ENCODE measurements at places on chromosomes 3 and 15.

- DNase-seq: no peak
These were observed 25.3 kb downstream of the LRRC57 start for GRCh38 chr15:42523331-42523730.

DNA sequence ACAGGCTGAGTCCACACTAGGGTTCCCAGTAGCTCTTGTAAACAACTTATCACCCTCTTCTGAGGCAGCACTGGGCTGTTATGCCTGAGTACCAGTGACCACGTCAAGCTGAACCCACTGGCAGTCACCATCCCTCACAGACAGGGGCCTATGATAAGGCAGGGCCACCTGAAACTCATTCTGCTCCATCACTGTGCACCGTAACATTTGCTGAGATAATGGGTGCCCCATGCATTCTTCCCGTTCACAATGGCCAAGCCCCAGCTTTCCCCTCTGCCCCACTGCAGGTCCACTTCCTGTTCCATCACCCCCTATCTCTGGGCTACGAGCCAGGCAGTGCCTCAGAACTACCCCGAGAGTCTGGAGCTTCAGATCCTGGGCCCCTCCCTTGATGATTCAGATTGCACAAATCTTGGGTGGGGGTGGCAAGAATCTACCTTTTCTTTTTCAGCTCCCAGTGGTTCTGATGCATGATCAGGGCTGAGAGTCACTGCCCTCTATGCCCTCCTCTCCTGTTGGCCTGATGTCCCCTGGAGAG, 158.0 kb downstream of the RAB11A start:
- peak; percentile 71 for DNase-seq

DNA sequence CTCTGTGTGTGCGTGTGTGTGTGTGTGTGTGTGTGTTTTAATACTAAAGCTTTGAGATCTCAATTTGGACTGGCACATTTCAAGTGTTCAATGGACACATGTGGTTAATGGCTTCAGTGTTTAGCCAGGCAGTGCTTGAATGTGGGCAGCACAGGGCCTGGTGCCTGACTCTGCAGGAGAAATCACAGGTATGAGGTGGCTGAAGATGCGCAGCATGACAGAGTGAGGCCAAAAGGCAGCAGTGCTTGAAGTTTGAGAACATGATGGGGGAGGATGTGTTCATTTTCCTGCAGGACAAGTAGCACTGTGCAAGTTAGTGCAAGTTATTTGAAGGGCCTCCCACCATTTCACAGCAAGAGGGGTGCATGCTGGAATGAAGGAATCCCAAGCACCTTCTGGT, 620.5 kb upstream of the TBL1XR1 start:
- no peak for DNase-seq

DNA sequence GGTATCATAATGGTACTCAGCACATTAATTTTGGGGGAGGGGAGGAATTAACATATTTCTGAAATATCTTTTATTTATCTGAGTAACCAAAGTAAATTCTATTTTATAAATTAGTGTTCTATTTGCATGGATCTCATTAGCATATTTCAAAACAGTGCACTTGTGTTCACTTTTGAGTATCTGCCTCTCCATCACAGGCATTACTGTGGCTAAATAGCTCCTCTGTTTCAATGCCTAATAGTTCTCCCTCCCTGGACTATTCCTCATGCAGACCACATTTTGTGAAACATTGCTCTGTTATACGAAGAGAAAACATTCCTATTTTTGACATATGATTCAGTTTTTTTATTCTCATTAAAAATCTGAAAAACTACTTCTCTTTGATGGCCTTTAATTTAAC, 1127.8 kb downstream of the TUSC7 start:
- no peak for DNase-seq

DNA sequence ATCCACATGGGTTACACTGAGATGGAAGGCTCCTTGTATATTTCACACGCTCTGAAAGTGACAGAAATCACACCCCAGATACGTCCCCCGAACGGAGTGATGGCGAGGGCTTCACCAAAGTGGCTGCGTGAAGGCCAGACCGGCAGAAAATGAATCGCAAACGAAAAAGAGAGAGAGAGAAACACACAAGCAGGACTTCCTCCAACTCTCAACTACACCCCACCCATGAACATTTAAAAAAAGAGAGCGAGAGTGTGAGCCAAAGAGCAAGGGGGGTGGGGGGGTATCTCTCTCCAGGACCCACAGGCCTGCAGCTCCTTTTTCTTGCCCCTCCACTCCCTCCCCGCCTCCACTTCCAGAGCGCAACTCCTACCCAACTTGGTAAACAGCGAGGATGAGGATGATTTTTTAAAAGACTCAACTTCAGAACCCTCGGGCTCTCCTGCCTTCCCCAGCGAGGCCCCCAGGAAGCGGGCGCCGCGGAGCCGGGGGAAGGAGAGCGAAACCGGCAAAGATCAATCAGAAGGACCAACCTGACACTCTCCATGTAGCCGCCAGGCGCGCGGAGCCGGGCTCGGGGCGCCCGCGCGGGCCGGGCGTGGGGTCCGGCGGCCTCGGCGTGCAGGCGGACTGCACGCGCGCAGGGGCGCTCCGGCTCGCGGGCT, 519.1 kb downstream of the FOXP1 start:
- DNase-seq: peak; percentile 56

DNA sequence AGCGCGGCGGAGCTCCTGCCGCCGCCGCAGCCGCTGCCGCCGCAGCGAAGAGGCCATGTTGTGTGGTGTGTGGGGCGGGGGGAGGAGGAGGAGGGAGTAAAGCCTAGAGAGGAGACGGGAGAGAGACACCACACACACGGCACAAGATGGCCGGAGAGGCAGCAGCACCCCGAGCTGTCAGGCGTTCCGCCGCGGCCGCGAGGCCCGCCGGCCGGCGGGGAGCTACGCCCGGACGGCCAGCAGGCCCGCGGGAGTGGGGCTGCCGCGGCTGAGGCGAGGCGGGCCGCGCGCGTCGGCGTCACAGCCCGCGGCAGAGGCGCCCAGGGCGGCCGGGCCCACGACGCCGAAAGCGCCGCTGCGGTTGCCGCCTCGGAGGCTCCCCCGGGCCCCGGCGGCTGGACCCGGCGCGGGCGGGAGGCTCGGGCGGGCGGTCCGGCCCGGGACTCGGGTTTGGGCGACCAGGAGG, 17.4 kb upstream of the CHD2 start:
- DNase-seq: no peak

GRCh38 chr3:56459104-56459496, 9.2 kb downstream of the ERC2 start:
- DNase-seq: no peak

- DNase-seq: no peak
These were observed 359.5 kb upstream of the CNTN6 start for GRCh38 chr3:733313-733712.

GRCh38 chr3:17494117-17494809, 248.2 kb downstream of the TBC1D5 start:
- DNase-seq: peak; percentile 2

DNA sequence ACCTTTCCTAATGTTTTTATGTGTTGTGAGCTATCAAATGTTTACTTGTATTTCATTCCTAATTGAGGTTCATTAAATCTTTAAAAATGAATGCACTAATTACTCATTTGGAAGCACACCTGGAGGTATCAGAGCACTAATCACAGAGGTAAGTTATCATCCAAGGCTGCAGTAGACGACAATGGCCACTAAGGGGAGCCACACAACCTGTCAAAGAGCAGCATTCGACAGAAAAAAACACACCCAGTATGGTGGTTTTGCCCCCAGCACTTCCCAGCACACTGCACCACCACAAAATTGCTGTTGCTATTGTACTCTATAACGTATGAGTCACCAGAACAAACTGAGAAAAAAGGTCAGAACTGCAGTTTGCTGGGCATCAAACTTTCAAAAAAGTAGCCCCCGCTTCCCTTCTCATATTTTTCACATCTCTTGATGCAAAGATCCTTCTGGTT, 205.9 kb upstream of the IGF1R start:
- DNase-seq: peak; percentile 74

DNA sequence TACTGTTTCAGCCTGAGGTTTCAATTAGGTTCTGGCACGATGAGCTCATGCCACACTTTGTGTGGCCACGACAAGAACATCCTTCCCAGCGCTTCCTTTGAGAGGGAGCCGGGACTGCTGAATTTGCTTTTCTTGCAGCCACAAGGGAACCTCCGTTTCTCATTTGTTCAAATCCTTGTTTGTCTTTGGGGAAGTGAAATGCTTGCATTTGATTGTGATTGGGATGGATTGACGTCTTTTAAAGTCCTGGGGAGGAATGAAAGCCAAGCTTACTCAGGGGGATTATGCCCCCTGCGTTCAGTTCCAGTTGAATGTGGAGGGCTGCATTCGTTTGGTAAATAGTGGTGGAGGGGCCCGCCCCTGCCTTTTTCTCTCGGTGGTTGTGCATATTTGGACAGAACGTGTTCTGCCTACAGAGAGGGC, 277.6 kb downstream of the THSD4 start:
- no peak for DNase-seq

DNA sequence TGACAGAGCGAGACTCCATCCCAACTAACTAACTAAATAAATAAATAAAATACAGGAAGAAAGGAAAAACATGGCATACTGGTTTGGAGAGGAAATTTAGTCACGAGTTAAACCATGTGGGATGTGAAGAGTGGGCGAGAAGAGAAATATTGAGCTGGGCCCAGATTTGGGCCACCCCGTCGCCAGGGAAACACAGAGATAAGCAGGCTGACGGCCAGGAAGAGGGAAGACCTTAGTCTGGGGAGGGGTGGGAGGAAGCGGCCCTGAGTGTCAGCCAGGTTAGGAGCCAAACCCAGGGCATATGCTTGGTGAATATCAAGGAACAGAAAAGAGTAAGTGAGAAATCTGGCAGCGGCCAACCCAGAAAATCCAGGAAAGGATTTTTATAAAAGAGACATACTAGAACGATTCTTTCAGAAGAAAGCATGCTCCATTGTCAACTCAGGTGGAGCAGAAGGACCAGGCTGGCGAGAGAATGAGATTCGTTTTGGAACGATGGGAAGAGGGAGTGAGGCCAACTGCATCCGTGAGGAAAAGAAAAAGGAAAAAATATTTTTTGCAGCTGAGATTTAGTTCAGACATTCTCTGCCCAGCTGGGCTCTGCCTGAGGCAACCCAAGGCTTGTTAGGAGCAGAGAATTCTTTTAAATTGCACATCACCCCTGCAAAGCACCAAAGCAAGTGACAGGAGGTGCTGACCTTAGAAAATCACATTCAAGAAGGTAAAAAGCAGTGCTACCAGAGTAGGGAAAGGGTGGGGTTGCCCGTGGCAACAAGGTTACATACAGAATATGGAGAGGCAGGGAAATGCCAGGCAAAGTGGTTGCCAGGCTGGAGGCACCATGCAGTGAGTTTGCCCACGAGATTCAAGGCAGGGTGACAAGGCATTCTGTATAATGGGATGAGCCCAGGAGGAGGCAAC, 59.3 kb upstream of the RAD18 start:
- DNase-seq: no peak

- no peak for DNase-seq
These were observed 84.7 kb upstream of the PPIB start for GRCh38 chr15:64247535-64247905.

- DNase-seq: no peak
These were observed 23.8 kb downstream of the METTL6 start for GRCh38 chr3:15403495-15403894.

GRCh38 chr3:188812198-188812597, 359.6 kb upstream of the TPRG1 start:
- no peak for DNase-seq

DNA sequence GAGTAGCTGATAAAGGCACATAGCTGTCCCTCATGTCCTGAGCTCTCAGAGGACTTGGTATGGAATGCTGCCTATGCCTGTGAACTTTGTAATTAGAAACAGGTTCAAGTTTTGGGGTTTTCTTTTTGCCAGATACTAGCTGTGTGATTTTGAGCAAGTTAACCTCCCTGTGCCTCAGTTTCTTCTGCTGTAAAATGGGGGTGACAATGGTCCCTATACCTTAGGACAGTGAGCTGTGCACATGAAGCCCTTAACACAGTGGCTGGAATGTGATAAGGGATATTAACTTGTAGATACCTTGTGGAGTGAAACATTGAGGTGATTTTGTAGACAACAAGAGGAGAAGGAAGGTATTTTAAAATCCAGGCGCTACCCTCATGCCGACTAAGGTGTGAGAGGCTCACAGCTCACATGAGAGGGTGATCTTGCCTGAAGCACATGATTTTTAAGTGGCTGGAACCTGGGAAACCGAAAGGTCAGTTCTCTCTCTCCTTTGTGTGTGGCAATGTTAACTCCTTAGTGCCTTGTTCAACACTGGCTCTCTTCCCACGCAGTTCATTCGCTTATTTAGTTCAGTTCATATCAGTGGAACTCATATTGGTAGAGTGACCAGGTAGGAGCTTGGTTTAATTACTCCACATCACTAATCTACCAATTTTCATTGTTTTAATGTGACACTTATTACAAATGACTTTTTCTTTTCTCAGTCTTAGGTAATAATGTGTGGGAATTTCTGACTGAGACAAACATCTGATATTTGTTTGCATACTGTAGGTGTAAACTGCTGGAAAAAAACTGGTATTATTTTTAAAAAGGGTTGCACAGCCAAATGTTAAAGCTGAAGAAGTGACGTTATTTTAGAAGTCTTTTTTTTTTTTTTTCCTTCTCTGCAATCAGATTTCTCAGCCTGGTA, 236.2 kb downstream of the ITPR1 start:
- no peak for DNase-seq

GRCh38 chr3:62097121-62097520, 276.2 kb downstream of the FEZF2 start:
- DNase-seq: no peak

DNA sequence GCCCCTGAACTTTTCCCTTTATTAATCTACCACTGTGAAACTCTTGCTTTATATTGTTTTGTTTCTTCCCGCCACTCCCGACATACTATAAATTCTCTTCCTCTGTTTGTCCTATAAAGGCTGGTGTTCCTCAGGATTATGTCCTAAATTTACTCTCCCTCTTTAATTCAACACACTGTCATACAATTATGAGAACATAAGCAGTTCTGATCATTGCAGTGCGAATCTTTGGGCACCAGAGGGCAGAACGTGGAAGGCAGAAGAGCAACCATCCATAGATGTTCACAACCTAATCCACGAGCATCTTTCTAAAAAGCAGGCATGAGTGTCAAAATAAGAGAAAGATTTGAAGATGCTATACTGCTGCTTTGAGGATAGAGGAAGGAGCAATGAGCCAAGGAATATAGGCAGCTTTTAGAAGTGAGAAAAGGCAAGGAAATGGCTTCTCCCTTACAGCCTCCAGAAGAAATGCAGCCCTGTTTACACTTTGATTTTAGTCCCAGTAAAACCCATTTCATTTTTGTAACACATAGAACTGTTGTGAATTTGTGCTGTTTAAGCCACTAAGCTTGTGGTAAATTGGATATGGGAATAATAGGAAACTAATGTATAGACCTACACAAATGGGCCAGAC, 179.4 kb downstream of the GBE1 start:
- peak; percentile 20 for DNase-seq

- peak; percentile 35 for DNase-seq
These were observed 7.3 kb downstream of the MYO5C start for GRCh38 chr15:52288051-52288942.

- DNase-seq: no peak
These were observed 25.5 kb downstream of the CCDC13 start for GRCh38 chr3:42747581-42747980.

DNA sequence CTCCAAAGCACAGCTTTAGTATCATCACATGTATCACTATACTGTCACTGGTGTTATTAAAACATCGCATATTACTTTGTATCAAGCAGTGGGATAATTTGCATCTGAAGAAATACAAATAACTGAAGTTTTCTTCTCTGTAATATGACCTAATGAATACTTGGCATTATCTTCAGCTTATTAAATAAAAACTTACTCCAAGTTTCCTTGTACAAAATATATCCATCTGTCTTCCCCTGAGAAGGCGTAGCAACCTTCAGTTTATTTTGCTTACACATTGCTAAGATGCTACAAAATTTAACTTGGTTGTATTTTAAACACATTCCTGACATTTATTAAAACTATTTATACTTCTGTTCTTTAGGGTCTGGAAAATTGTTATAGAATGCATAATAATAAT, 13.7 kb downstream of the FGF7 start:
- no peak for DNase-seq

Data from MG63 (cell line).